Cortex of kidney (tissue), 1 donor: ENCODE measurements at places on chromosomes 4 and X.

DNA sequence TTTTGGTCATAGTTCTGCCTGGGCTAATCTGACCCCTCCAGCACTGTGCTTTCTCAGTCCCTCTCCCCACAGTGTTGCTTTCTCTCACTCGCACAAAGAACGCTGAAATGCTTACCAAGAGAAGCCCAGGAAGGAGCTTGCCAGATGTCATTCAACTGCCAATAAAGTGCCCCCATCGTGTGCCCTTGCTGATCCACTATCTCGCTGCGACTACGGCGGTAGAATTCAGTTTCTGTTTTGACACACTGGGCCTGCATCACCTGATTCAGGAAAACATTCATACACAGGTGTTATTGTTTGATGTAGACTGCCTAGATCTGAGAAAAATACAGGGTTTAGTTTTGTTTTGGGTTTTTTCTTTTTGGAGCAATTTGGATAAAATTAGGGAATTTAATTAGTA is 121.2 kb downstream of the MANBA start:
- no peak for DNase-seq

DNA sequence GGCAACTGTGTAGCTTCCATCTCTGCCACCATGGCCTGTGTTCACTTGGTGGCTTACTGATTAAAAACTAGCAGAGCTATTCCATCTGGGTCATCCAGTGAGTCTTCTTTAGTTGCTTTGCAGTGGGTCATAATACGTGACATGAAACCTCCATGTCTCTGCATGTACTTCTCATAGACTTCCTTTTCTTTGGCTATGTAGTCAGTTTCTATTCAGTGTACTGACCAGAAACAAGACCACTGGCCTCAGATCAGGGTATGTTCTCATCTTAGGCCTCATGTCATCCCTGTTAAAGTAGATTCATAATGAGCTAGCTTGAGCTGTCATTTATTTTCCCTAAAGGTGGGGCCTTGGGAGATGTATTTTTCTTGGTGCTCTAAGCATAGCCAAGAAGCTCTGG is 195.2 kb downstream of the CCNG2 start:
- no peak for DNase-seq

GRCh38 chrX:155962906-155963305 is 34.6 kb upstream of the IL9R start:
- DNase-seq: no peak

DNA sequence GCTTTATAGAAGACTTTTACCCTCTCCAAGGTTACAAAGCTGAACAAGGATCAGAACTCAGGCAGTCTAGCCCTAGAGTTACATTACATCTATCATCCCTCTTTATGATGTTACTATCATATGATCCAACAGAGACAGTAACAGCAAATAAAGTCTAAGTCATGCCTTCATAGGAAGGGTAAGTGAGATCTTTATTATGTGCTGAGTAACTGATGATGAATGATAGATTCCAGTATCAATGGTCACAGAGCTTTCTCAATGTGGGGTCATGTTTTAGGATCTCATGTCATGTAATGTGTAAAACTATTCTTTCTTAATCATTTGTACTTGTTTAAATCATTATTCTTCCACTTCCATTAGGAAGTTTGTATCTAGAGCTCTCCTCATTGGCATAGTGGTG is 22.8 kb downstream of the ELOVL6 start:
- no peak for DNase-seq

DNA sequence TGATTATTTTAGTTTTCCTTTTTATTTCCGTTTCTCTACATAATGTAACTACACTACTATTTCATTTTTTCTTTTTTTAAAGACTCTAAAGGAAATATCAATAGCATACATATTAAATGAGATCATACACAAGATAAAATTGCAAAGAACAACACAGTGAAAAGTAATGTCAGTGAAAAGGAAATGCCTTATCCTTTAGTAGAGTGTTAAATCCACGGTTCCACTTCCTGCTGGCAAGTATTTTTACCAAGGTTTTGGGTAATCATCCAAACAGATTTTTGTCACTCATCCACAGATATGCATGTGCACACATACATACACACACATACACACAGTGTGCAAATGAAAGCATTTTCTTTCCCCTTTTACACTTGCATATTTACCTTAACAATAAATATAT is 548.9 kb downstream of the PPP4R3C start:
- no peak for DNase-seq

- DNase-seq: no peak
Observed at GRCh38 chr4:14529653-14530052, 472.6 kb upstream of the CPEB2 start.

DNA sequence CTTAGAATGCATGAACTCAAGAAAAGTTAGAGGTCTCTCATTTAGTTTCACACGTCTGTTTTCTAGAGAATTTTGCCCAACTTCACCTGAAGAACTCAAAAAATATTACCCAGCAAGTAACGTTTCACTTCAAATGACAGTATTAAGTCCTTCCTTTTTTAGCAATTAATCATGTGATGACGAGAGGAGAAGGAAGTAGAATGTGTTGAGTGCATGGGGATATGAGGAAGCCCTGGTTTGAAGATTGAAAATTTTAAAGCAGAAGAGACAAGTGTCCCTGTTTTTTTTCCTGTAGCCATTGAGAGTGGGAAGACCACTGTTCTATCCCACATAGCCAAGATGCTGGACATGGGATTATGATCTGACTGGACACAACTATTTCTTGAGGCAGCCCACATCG is 406.3 kb upstream of the CPEB2 start:
- no peak for DNase-seq

DNA sequence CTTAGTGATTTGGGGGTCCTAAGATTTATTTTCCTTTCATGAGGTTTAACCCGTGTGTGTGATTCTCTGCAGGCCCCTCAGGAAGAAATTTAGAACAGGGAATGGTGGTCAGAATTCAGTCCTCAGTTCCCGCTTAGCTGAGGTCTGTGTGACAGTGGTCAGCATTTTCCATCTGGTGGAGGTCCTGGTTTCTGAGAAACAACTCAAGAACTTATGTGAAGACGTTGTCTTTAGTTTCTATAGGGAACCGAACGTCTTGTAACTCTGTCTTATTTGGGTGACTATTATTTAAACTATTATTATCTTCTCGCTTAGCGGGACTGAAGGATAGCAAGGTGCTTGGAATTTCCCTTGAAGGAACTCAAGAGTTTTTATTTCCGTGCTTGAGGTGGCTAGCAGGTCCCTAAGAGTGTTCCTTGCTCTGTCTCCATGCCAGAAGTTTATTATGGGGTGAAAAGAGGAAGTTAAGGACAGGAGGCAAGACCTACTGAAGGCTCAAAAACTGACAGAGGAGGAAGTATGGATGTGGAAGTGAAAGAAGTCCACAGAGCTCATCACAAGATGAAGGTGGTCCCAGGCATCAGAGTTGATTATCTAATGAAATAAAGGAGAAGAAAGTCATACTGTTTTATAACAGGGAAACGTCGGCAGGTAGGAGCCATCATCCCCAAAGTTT is 9.4 kb downstream of the MGST2 start:
- DNase-seq: no peak

GRCh38 chr4:186660403-186660802 is 63.3 kb downstream of the FAT1 start:
- DNase-seq: no peak

DNA sequence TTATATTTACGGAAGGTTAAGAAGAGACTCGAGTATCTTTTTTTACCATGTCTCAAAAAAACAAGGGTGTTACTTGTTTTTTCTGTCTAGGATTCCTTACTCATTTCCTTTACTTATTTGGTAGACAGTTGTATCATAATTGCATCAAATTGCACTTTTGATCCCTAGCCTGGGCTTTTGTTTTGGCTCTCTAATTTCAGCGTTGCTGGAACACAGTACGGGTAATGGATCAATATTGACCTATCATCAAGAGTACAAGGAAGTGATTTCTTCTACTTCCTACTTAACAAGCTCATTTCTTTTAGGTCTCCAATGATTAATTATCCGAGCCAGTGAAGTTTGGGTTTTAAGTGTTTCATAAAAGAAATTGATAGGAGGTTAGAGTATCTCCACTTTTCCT is 16.8 kb downstream of the AIMP1 start:
- no peak for DNase-seq

DNA sequence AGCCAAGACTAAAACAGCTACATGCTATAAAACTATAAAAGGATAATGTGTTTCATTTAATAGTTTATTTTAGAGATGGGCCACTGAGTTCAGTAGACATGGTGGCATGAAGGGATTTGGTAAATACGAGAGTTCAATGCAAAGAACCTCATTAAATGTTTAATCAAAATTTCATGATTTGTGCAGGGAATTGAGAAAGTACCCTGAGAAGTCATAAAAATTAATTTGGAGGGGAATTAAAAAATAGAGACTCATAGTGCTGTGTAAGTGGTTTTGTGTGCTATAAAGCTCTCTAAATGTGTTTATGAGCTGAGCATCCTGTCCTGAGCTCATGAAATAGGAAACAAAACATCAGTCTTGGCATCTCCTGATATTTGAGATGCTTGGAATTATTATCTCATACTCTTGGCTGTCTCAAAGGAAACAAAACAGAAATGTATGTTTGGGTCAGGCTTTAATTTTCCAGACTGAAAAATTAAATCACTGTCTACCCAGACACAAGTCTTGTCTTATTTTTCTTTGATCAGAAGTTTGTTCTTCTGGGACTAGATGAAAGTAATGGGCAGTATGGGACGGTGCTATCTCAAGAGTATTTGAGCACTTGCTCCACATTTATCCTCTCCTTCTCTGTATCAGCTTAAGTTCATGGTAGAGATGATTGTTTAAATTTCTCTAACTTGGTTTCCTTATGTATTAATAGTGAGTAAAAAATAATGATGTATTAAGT is 38.0 kb upstream of the EMCN start:
- no peak for DNase-seq

- DNase-seq: no peak
Observed at GRCh38 chr4:18935659-18936345, 914.2 kb upstream of the LCORL start.

- DNase-seq: no peak
Observed at GRCh38 chrX:9355739-9356138, 109.1 kb upstream of the TBL1X start.
